Gastroesophageal sphincter (tissue), 4 donors: ENCODE measurements at places on chromosomes 7 and 10. TPM values are rescaled to one million over a fixed set of nuclear protein-coding genes. Genes with fewer than 3 reads are reported as not detected.

DNA sequence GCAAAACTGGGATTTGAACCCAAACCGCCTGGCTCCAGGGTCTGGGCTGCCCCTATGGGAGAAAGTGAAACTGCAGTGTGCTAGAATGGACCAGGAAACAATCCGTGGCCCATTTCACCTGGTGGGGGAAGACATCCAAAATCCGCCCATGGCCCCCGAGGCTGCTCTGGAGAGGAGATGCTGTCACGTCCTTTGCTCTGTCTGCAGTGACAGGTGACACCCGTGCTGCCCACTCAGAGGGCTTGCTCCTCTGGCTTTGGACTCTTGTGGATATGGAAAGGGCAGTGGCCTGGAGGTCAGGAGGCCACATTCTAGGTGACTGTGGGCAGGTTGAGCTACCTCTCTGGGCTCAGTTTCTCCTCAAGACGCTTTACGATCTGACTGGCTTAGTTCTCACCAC, 151.2 kb upstream of the GPR26 start:
- ATAC-seq = no peak

DNA sequence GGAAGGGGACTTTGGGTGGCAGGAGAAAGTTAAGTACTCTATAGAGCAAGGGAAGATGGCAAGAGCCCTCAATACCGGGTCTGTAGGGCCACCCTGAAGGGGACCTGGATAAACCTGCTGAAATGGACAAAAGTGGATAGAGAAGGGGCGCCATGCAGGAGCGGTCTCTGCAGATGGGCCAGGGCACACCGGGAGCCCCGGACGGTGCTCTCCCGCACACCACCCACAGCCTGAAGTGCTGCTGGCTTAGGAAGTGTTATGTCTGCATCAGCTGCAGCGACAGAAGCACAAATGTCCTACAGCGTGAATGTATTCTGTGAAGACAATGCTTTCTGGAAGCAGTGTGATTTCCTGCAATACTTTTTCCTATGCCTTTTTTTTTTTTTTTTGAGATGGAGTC, 37.7 kb downstream of the BRI3 start:
- ATAC-seq = no peak

DNA sequence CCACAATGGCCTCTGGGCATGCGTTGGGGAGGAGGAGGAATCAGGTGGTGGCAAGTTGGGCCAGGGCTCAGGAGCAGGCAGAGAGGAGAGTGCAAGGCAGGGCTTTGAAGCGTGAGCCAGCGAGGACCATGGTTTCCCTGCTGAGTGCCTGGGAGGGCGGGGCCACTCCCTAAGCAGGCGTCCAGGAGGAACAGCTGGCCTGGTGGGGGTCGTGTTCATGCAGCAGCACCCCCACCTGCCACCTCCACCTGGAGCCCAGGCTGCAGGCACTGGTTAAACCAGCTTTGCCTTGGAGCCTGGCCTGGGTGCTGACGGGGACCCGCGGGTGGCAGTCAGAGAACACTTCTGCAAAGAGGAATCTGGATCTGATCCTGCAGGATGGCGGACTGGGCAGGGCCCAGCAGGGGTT, 24.2 kb upstream of the AQP1 start:
- ATAC-seq = no peak

FRG2B gene
- not detected for total RNA-seq

MNX1 gene
- not detected for total RNA-seq

INMT gene
- 115 TPM for total RNA-seq

PIK3AP1 gene
- 5.8 TPM for total RNA-seq
